ENCODE measurements at places on chromosomes 2 and 18. TPM values are rescaled to one million over a fixed set of nuclear protein-coding genes. Genes with fewer than 3 reads are reported as not detected.

- DNase-seq: no peak
- peaks cover 3% of the 10 kb centered on the region for H3K27me3 ChIP-seq
- no peaks in the 10 kb centered on the region for H3K36me3 ChIP-seq
- no peak overlapping the region for H3K4me3 ChIP-seq
Measured at GRCh38 chr2:2926858-2927175, 450.8 kb downstream of the EIPR1 start.

GRCh38 chr2:34408100-34408499, 809.0 kb upstream of the FAM98A start:
- H3K27ac ChIP-seq: no peak overlapping the region
- H3K36me3 ChIP-seq: no peaks in the 10 kb centered on the region
- H3K4me1 ChIP-seq: no peaks in the 10 kb centered on the region
- no peaks in the 10 kb centered on the region for H3K27me3 ChIP-seq

DNA sequence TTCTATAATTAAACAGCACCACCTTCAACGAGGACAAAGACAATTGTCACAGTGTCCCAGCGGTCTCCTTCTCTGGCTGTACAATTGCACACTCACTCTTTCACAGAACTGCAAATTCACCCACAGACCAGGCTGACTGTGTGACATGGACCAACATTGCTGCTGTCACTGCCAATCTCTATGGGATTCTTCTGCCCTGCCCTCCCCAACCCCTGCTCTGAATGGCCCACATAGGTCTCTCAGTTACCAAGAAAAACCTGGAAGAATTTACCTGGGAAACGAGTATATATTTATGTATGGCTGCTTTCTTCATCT, 26.5 kb downstream of the LRRC30 start:
- H3K27ac ChIP-seq: no peak overlapping the region
- H3K27me3 ChIP-seq: peaks cover 1% of the 10 kb centered on the region
- H3K4me3 ChIP-seq: no peak overlapping the region
- no peaks in the 10 kb centered on the region for H3K36me3 ChIP-seq
- H3K4me1 ChIP-seq: no peaks in the 10 kb centered on the region
- no peak for DNase-seq

NEDD4L gene
- 5.6 TPM for total RNA-seq

OTOS gene
- total RNA-seq: not detected

DNA sequence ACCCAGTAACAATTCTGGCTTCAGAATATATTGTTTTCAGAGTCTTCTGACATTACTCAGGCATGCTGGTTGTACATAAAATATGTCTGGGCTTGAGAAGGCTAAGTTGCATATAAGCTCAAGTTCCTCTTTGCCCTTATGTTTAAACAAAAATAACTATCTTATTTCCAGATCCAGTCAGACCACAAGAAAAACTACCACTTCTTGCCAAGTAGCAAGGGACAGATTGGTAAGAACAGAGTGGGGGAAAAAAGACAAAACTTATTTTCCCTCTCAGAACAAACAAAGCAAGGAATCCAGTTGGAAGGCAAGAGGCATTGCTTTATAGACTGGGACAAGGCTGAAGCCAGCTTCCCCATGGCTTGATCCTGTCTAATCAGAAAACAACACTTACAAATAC, 1036.7 kb upstream of the CELF4 start:
- H3K4me1 ChIP-seq: no peaks in the 10 kb centered on the region
- H3K4me3 ChIP-seq: no peak overlapping the region
- no peaks in the 10 kb centered on the region for H3K36me3 ChIP-seq
- no peak for DNase-seq

ELP2 gene
- 172 TPM for total RNA-seq

DNA sequence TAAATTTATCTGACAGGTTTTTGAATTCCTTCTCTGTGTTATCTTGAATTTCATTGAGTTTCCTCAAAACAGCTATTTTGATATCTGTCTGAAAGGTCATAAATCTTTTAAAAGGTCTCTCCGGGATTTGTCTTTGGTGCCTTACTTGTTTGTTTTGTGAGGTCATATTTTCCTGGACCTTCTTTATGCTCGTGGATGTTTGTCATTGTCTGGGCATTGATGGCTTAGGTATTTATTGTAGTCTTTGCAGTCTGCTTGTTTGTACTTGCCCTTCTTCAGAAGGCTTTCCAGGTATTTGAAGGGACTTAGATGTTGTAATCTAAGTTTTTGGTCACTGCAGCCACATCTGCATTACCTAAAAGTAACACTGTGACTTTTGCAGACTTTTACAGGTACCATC, 355.2 kb downstream of the PARD3B start:
- H3K4me3 ChIP-seq: no peak overlapping the region
- no peaks in the 10 kb centered on the region for H3K27me3 ChIP-seq
- no peak overlapping the region for H3K27ac ChIP-seq
- no peaks in the 10 kb centered on the region for H3K4me1 ChIP-seq

DNA sequence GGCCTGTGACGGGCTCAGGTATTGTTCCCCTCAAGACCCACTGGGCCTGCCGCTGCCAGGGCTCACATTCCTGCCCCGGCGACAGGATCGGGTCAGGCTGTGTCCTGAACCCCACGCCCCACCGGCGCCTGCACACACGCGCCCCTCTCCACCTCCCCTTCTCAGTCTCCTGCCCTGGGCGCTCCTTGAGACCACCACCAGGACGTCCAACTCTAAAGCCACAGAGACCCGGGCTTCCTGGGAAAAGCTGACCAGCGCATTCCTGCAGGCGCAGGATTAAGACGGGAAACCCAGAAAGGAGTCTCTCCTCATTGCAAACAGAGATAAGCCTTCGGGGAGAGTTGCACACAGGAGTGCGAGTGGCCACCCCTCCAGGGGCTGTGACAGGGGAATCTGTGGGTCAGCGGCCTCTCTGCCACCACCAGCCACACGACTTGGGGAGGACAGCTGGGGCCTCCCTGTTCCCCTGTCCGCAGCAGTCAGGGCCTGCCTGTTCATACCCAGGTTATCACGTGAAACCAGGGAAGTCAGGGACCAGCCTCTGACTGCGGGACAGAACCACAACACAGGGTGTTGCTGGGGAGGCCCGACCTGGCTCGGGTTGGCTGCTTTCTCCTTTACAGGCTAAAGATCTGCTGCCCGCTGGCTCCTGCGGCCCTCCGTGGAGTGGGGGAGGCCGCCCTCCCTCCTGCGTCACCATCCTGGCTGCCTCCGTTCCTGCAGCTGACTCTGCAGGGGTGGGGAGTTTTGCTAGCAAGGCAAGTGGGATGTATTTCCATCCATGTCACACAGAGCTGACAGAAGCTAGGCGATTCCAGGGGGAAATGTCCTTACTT, 88.8 kb downstream of the ZCCHC2 start:
- no peak overlapping the region for H3K27ac ChIP-seq
- H3K27me3 ChIP-seq: peaks cover 14% of the 10 kb centered on the region
- no peak overlapping the region for H3K4me3 ChIP-seq
- H3K4me1 ChIP-seq: no peaks in the 10 kb centered on the region
- H3K36me3 ChIP-seq: no peaks in the 10 kb centered on the region

ZNF142 gene
- total RNA-seq: 45.0 TPM

GRCh38 chr2:186129767-186130581, 356.1 kb upstream of the ZC3H15 start:
- no peaks in the 10 kb centered on the region for H3K4me1 ChIP-seq
- no peaks in the 10 kb centered on the region for H3K36me3 ChIP-seq
- H3K27ac ChIP-seq: no peak overlapping the region
- H3K27me3 ChIP-seq: no peaks in the 10 kb centered on the region
- no peak for DNase-seq
- H3K4me3 ChIP-seq: no peak overlapping the region

GRCh38 chr2:234437642-234438304, 59.1 kb downstream of the ARL4C start:
- H3K4me3 ChIP-seq: peak overlapping the region; percentile 72
- no peaks in the 10 kb centered on the region for H3K27me3 ChIP-seq
- H3K36me3 ChIP-seq: no peaks in the 10 kb centered on the region

CDH19 gene
- total RNA-seq: not detected

- peak overlapping the region; percentile 78 for H3K27ac ChIP-seq
- DNase-seq: peak; percentile 22
- no peaks in the 10 kb centered on the region for H3K27me3 ChIP-seq
- peaks cover 44% of the 10 kb centered on the region for H3K4me1 ChIP-seq
- H3K4me3 ChIP-seq: peak overlapping the region; percentile 93
Measured at GRCh38 chr2:675982-676646, 1.1 kb downstream of the TMEM18 start.

DNA sequence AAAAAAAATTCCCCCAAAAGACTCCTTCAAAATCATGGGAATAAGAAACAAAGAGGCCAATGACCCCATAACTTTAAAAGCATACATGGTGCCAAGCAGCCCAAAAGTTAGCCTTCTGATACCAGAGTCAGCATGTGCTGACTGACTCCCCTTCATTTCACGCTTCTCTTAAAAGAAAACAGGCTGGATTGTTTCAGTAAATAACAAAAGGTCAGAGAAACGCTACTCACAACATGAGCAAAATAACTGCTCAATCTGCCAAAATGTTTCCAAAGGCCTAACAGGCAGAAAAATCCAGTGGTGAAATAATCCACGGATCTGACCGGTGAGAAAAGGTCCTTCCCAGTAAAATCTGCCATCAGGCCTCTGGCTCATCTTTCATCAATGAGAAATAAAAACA, 71.6 kb downstream of the BCL2 start:
- no peak overlapping the region for H3K4me3 ChIP-seq
- H3K27ac ChIP-seq: no peak overlapping the region
- no peaks in the 10 kb centered on the region for H3K27me3 ChIP-seq
- H3K36me3 ChIP-seq: peaks cover 18% of the 10 kb centered on the region
- H3K4me1 ChIP-seq: peaks cover 70% of the 10 kb centered on the region

ACTG2 gene
- not detected for total RNA-seq

- DNase-seq: no peak
- H3K4me1 ChIP-seq: peaks cover under 1% of the 10 kb centered on the region
- H3K27me3 ChIP-seq: no peaks in the 10 kb centered on the region
- no peak overlapping the region for H3K4me3 ChIP-seq
- H3K27ac ChIP-seq: no peak overlapping the region
Measured at GRCh38 chr18:3218819-3219218, 949 bp downstream of the MYOM1 start.

KIAA2012 gene
- total RNA-seq: not detected

DNA sequence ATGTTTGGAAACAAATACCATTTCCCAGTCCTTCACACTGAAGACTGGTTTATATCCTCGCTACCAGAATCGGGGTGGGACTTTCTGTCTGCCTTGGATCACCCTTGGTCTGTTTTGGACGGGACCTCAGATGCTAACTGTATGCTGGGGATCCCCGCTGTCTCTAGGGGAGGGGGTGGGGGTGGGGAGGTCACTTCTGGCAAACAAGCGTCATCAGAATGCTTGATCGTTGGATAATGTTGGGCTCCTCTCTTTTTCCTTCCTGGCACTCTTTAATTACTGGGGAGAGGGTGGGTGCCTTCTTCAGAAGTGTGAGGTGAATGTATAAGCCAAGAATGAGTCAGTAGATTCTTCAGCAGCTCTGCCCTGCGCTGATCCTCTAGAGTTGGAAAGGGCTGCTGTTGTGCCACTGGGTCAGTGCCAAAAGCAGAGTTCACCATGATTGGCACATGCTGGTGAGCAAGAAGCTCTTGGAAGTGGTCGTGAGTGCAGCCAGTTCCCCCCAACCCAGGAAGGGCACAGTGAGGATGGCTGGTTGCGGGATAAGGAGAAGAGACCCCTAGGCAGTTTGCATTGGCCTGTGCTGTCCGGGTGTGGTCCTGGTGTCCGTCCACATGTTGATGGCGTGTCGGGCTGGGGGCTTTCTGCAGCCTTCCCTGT, 32.2 kb downstream of the DGKD start:
- H3K27me3 ChIP-seq: no peaks in the 10 kb centered on the region
- H3K27ac ChIP-seq: peak overlapping the region; percentile 93
- H3K4me3 ChIP-seq: peak overlapping the region; percentile 84
- DNase-seq: no peak
- no peaks in the 10 kb centered on the region for H3K36me3 ChIP-seq

DNA sequence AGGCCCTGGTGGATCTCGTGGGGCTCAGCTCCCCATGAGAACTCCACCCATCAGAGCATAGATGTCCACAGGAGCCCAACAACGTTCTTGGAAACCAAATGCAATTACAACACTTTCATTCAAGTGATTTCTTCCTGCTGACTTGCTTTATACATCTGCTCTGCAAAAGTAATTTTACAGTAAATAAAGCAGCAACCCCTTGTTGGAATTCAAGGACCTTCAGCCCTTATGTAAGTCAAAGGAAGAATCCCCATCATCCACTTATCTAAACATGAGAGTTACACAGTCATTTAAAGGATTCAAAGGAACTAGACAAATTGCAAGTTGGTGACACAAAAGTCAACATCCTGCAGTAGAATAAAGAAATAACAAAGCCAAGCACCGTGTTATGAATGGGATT, 17.1 kb upstream of the ANTXR1 start:
- H3K4me1 ChIP-seq: no peaks in the 10 kb centered on the region
- H3K36me3 ChIP-seq: peaks cover 3% of the 10 kb centered on the region
- H3K27ac ChIP-seq: no peak overlapping the region
- no peak overlapping the region for H3K4me3 ChIP-seq

TANC1 gene
- total RNA-seq: 0.13 TPM

DNA sequence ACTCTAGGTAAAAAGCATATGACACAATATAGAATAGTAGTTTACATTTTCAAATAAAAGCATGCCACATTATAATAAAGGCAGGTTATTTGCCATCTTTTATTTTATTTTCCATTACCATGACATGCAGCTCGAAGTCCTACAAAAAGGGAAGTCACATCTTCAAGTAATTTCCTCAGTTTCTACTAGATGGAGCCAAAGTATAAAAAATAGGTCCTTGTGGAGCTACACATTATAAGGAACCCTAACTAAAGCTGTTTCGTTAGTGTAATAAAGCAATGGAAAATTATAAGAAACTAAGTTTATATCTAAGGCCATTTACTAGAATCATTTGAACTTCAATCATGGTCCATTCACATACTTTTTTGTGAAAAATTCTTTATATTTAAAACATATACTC, 674.5 kb downstream of the KCNJ3 start:
- no peak overlapping the region for H3K4me3 ChIP-seq
- no peaks in the 10 kb centered on the region for H3K4me1 ChIP-seq
- H3K36me3 ChIP-seq: no peaks in the 10 kb centered on the region

DNA sequence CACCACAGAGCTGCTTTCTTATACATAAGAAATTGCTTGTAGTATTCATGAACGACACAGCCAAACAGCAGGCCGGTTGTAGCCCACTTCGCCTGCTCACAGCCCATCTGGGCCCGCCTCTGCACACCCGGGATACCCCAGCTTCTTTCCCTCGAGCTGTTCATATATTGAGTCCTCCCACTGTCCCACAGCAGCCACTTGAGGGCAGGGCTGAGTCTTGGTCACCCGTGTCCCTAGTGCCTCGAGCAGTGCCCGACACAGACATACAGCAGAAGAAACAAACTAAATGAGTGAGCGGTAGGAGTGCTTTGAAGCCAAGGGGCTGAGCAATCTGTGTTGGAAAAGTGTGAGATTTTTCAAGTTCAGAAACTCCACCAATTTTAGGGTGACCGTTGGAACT, 251.4 kb downstream of the KLHL29 start:
- no peak overlapping the region for H3K27ac ChIP-seq
- H3K27me3 ChIP-seq: no peaks in the 10 kb centered on the region
- H3K36me3 ChIP-seq: peaks cover 3% of the 10 kb centered on the region
- H3K4me3 ChIP-seq: no peak overlapping the region
- H3K4me1 ChIP-seq: no peaks in the 10 kb centered on the region

DNA sequence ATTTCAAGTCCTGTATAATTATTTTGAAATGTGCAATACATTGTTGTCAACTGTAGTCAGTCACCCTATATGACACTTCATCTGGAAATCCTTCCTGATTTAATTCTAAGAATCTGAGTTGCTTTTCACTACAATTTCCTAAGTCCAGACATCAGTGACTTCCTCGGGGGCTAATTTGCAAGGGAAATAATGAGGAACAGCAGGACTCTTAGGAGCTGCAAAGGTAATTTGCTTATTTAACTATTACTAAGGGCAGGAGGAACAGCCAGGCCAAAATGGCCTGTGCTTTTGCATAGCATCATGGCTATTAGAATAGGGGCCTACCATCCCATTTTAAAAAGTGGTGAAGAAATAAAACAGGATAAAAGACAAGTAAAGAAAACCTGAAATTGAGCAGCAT, 178.8 kb downstream of the MC4R start:
- H3K4me3 ChIP-seq: no peak overlapping the region
- DNase-seq: no peak
- no peak overlapping the region for H3K27ac ChIP-seq
- no peaks in the 10 kb centered on the region for H3K27me3 ChIP-seq
- no peaks in the 10 kb centered on the region for H3K4me1 ChIP-seq

Data from naive thymus-derived CD8-positive, alpha-beta T cell (primary cell).